Central memory CD8-positive, alpha-beta T cell (primary cell): ENCODE measurements at places on chromosomes 3 and 15.

DNA sequence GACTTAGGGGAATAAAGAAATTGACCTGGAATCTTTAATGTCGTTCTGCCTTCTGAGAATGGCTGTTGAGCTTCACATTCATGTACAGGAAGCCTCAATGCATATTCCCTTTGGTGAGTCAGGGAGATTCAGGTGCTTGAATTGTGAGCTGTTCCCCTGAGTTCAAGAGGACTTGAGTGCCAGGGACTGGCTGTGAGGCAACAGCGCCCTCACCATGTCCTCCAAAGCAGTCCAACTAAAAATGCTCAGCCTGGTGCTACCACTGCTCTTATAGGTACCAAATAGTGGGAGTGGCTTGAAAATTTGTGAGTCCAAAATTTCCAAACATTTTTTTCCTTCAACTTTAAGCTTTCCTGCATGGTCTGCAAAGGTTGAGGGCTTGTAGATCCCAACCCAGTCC is 54.1 kb downstream of the LEO1 start:
- H3K27me3 ChIP-seq = no peaks in the 10 kb centered on the region
- H3K4me1 ChIP-seq = no peaks in the 10 kb centered on the region
- peaks cover 38% of the 10 kb centered on the region for H3K36me3 ChIP-seq

- no peak for DNase-seq
- peaks cover 6% of the 10 kb centered on the region for H3K4me1 ChIP-seq
- no peak overlapping the region for H3K4me3 ChIP-seq
- peaks cover 2% of the 10 kb centered on the region for H3K36me3 ChIP-seq
- no peak overlapping the region for H3K27ac ChIP-seq
Observed at GRCh38 chr3:31246293-31247062, 286.2 kb upstream of the STT3B start.

- no peak overlapping the region for H3K4me3 ChIP-seq
- H3K27me3 ChIP-seq = peaks cover 11% of the 10 kb centered on the region
- H3K36me3 ChIP-seq = no peaks in the 10 kb centered on the region
- no peaks in the 10 kb centered on the region for H3K4me1 ChIP-seq
Observed at GRCh38 chr3:120299403-120299802, 14.4 kb upstream of the GPR156 start.

DNA sequence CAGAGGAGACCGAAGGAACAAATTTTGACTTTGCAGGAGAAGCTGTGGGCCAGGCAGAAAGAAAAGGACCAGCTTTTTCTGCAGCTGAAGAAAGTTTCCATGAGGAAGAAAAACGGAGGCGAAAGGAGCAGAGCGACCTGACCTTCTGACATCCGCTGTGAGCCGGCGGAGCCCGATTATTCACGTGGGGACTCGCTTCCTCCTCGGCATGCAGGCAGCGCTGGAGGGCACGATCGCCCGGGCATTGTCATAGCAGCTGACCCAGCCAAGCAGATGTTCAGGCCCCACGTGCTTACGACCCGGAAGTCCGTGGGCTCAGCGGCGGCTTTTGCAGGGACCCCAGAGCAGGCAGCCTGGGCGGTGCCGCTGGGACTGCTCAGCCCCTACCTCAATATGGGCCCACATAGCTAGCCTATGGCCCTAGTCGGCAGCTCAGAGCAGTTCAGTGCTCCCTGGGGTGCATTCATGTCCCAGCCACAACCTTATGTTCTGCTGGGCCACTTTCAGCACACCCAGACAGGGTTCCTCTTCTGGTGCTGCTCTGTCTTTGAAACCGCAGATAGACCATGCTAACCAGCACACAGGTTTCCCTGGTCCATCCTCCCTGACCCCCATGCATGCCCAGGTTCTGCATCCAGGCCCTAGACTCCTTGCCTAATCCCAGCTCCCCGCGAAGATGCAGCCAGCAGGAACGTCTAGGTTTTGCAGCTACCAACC is 10.5 kb upstream of the EIF4A2 start:
- no peaks in the 10 kb centered on the region for H3K27me3 ChIP-seq
- peaks cover 13% of the 10 kb centered on the region for H3K4me1 ChIP-seq
- peak overlapping the region; percentile 90 for H3K4me3 ChIP-seq
- peak overlapping the region; percentile 77 for H3K27ac ChIP-seq
- DNase-seq = peak; percentile 23

- no peak overlapping the region for H3K4me3 ChIP-seq
- DNase-seq = no peak
- no peaks in the 10 kb centered on the region for H3K4me1 ChIP-seq
- H3K27ac ChIP-seq = no peak overlapping the region
- H3K36me3 ChIP-seq = no peaks in the 10 kb centered on the region
Observed at GRCh38 chr3:35929158-35929557, 289.8 kb downstream of the ARPP21 start.

DNA sequence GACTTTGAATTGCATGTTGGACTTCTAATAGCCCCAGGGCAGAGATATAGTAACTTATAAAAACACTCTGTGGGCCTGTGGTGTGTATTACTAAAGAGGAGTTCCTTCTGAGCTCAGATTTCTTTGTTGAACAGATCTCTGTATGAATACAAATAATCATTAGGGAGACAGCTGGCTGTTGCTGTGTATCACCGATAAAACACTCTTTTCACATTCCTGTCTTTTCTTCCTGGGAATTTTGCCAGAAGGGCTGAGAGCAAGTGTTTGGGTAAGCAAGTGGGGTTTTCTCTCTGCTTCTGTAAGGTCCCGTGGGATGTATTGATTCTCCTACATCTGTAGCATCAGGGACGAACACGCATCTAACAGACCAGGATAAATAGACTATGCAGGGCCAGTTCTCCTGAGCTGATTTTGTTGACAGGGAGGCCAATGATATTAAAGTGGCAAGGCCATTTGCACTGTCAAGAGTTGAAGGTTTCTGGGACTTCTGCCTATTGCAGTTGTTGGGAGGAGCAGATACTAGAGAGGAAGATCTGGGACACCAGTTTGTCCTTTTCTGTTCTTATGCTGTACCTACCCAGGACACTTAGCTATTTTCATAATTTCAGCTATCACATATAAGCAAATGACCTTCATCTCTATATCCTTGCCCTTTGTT is 225.9 kb upstream of the CD96 start:
- H3K4me1 ChIP-seq = peaks cover 19% of the 10 kb centered on the region
- no peak for DNase-seq
- no peak overlapping the region for H3K4me3 ChIP-seq
- no peaks in the 10 kb centered on the region for H3K27me3 ChIP-seq
- H3K27ac ChIP-seq = no peak overlapping the region

GRCh38 chr3:75193797-75194196 is 470.3 kb upstream of the FRG2C start:
- H3K4me1 ChIP-seq = no peaks in the 10 kb centered on the region
- no peaks in the 10 kb centered on the region for H3K27me3 ChIP-seq
- DNase-seq = no peak
- H3K36me3 ChIP-seq = no peaks in the 10 kb centered on the region

- peaks cover 11% of the 10 kb centered on the region for H3K36me3 ChIP-seq
- H3K27me3 ChIP-seq = no peaks in the 10 kb centered on the region
- H3K4me3 ChIP-seq = no peak overlapping the region
- no peak for DNase-seq
Observed at GRCh38 chr15:52415628-52416027, 113.1 kb downstream of the MYO5A start.

DNA sequence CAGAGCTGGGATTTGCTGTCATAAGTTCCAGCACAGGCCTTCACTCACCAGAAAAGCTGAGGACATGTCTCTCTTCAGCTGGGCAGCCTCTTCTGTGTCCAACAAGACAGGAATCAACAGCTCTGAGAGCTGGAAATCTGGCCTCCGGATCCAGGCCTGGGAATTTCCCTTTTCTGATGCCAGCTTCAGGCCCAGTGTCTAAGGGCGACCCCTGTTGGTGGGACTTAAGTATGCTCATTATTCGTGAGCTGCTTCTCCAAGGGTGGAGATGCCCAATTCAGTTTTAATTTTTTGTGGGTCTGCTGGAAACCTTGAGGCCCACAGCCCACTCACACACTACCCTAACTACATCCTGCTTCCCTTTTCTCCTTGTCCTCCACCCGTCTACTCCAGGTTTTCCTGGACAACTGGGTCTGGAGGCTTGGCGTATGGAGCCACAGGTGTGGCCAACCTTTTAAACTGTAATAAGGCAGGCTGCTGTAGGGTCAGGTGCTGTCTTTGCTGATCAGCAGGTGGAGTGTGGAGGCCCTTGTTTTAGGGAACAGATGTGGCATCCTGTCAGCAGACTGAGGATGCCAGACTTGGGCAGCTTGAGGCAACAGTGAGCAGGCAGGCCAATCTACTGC is 2.6 kb upstream of the CEMIP start:
- peak; percentile 48 for DNase-seq
- no peak overlapping the region for H3K27ac ChIP-seq
- peaks cover 9% of the 10 kb centered on the region for H3K4me1 ChIP-seq
- H3K36me3 ChIP-seq = peaks cover 2% of the 10 kb centered on the region

DNA sequence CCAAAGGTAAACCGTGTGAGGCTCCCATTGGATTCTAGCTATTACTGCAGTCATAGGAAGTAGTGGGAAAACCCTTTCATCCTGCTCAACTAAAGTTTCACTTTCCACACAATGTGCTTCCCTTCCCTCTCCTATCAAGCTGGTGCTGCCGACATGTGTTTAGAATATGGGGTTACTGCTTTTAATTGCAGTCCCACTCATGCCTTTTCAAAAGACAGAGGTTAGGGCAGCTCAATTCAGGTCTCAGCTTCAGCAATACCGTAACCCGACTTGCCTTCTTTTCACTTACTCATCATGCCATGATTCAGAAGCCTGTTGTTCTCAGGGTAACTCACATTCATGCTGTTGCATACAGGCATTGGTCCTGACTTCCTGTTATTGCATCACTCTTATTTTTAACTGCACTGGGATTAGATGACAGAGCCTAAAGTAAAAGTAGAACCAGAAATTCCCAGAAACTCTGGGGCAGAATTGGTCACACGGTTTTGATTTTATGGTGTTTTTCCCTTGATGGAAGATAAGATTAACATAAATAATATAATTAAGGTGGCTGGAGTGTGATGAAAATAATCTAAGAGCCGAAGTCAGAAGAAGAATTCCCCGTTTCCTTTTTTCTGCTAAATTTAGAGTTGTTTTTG is 45.7 kb downstream of the C2CD4B start:
- DNase-seq = no peak
- H3K4me3 ChIP-seq = no peak overlapping the region
- H3K27me3 ChIP-seq = peaks cover 47% of the 10 kb centered on the region
- H3K4me1 ChIP-seq = peaks cover 11% of the 10 kb centered on the region

- H3K36me3 ChIP-seq = peaks cover 37% of the 10 kb centered on the region
- H3K27me3 ChIP-seq = no peaks in the 10 kb centered on the region
- H3K4me3 ChIP-seq = no peak overlapping the region
- H3K27ac ChIP-seq = no peak overlapping the region
Observed at GRCh38 chr15:25062551-25063430, 108.0 kb downstream of the SNRPN start.

DNA sequence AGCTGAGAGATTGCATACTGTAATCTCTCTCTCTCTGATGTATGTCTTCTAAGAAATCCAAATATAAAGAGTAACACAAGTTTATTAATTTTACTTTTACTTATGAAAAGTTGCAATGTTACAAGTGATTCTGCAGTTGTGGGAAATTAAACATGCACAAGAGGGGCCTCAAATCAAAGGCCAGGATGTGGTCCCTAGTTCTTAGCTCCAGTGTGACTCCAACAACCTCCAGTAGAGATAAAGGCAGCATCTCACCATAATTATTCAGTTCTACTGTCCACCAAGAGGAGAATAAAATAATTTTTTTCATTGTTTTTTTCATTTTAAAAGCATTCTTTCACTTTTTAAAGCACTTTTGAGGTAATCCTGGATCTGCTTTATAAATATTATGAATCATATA is 223.3 kb downstream of the RAP2B start:
- no peak for DNase-seq
- H3K4me3 ChIP-seq = no peak overlapping the region
- H3K4me1 ChIP-seq = no peaks in the 10 kb centered on the region
- no peaks in the 10 kb centered on the region for H3K27me3 ChIP-seq
- H3K27ac ChIP-seq = no peak overlapping the region
- H3K36me3 ChIP-seq = no peaks in the 10 kb centered on the region

DNA sequence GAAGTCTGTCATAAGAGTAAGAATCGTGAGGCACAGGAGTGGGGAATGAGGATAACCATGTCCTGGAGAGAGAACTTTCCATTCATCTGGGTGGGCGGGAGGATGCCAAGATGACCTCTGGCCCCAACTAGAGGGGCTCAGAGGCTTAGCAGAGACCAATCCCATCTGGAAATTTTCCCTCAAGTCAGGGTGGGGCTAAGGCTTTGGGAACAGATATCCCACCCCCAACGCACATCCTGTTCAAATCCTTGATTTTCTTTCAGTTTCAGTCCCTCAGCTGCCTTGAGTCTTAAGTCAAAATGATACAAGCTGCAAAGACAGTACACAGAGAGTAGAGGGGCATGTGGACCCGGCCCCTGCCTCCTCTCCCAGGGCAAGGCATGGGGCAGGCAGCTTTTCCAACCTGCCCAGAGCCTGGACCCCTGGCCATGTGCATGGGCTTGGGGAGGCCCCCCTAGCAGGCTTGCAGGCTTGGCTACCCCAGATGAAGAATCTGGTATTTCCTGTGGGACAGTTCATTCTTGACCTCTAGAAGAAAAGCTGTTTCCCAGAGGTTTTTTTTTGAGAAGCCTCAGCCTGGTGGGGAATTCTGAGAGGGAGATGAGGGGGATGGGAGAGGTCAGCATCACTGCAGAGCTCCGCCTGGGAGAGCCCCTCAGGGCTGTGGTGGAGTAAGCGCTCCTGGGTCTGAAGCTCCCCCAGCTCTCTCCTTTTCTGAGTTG is 109.7 kb upstream of the HACD2 start:
- H3K4me3 ChIP-seq = no peak overlapping the region
- no peak overlapping the region for H3K27ac ChIP-seq
- H3K27me3 ChIP-seq = peaks cover 24% of the 10 kb centered on the region
- H3K4me1 ChIP-seq = no peaks in the 10 kb centered on the region
- H3K36me3 ChIP-seq = no peaks in the 10 kb centered on the region

- H3K27me3 ChIP-seq = no peaks in the 10 kb centered on the region
- no peaks in the 10 kb centered on the region for H3K4me1 ChIP-seq
Observed at GRCh38 chr3:354432-354831, 157.9 kb downstream of the CHL1 start.

DNA sequence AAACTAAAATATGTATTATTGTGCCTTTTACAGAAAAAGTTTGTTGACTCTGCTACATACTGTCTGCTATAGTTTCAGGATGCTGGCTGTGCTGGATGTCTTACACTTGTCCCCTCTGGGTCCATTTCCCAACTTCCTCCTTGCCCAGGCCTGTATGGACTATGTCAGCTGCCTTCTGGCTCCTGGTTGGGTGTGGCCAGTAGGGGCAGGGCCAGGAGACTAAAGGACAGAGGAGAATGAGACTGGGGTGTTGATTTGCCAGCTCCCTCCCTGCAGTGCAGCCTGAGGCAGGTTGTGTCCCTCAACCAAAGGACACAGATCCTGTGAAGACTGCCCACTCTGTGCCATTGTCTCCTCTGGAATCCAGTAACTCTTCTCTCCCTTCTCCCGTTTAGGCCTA is 90.6 kb upstream of the UBE2E2 start:
- no peaks in the 10 kb centered on the region for H3K36me3 ChIP-seq
- H3K4me3 ChIP-seq = no peak overlapping the region
- no peaks in the 10 kb centered on the region for H3K27me3 ChIP-seq
- no peaks in the 10 kb centered on the region for H3K4me1 ChIP-seq

GRCh38 chr15:40392986-40393948 is 10.7 kb downstream of the KNSTRN start:
- peak overlapping the region; percentile 14 for H3K27ac ChIP-seq
- no peak overlapping the region for H3K4me3 ChIP-seq
- H3K36me3 ChIP-seq = peaks cover 27% of the 10 kb centered on the region
- no peaks in the 10 kb centered on the region for H3K27me3 ChIP-seq
- H3K4me1 ChIP-seq = peaks cover 4% of the 10 kb centered on the region
- DNase-seq = no peak

GRCh38 chr3:162338514-162338913 is 841.9 kb downstream of the OTOL1 start:
- no peak overlapping the region for H3K27ac ChIP-seq
- H3K36me3 ChIP-seq = no peaks in the 10 kb centered on the region
- no peak overlapping the region for H3K4me3 ChIP-seq
- DNase-seq = no peak
